ENCODE measurements at places on chromosomes 16 and 17.

DNA sequence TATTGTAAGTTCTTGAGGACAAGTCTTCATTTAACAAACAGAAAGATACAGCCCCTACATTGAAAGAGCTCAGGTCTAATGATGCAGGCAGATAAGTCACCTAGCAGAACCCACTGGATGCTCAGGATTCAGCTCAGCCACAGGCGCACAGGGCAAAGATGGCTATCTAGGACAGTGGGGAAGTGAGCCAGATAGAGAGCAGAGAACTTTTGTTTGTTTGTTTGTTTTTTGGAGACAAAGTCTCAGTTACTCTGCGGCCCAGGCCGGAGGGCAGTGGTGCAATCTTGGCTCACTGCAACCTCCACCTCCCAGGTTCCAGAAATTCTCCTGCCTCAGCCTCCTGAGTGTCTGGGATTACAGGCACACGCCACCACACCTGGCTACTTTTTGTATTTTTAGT is 20.4 kb downstream of the METTL2A start:
- DNase-seq: no peak

DNA sequence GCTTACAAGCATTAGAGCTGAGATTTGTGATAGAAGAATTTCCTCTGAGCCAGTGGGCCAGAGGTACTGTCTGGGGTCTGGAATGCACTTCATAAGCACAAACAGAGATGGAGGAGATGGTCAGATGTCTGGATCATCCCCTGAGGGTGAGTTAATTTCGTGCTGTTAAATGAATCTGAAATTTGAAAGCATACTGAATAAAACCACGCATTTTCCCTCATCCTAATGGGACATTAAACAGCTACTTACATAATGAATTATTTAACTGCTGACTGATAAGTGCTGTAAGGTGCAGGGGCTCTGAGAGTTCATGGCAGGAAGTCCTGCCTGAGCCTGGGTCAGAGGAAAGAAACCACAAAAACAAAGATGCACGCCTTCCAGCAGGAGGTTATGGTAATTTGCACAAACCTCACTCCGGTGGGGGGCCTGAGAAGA is 136.3 kb upstream of the XYLT1 start:
- DNase-seq: no peak

- DNase-seq: no peak
Observed at GRCh38 chr17:79457889-79458288, 153.0 kb downstream of the RBFOX3 start.

GRCh38 chr16:11016993-11017392 is 72.6 kb downstream of the CLEC16A start:
- no peak for DNase-seq

DNA sequence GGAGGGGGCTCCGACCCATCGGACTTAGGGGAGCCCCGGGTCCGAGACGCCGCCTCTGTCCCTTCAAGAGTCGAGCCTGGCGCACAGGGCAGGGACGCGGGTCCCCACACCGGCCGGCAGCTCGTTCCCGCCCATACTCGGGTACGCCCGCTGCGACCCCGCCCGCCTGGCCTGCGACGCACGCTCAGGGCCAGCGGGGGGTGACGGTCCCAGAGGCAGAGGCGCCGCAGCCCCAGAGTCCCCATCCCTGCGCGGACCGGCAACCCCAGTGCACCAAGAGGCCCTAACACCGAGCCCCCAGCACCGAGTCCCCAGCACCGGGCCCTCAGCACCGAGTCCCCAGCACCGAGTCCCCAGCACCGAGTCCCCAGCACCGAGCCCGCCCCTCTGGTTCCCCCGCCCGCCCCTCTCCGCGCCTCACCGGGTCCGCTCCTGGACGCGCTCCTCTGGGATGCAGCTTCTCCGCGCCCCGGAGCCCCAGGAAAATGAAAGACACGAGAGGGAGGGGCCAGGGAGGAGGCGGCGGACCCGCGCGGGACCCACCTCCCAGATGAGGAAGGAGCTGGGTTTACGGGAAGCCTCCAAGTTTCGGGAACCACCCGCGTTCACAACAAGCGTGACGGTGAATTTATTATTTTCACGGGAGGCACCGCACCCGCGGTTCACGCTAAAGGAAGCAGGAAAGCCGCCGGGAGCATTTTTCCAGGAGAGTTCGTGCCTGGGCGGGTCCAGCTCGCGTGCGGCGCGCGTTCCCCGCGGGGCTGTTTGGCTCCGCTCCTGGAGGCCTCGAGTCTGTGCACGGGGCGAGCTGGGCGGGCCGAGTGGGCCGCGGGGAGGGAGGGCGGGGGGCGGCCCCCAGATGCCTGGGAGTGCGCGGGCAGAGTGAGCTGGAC is at the start of gene SECTM1:
Gene SECTM1 (minus strand): TSS at position 488 of the 893 bp plus-strand sequence. CDS start 6,526 bp downstream, outside the sequence.
- DNase-seq: peak; percentile 83

- peak; percentile 79 for DNase-seq
Observed at GRCh38 chr17:6666077-6666521, 14.5 kb downstream of the C17orf100 start.

- no peak for DNase-seq
Observed at GRCh38 chr17:40915721-40916256, 21.7 kb downstream of the KRT23 start.

DNA sequence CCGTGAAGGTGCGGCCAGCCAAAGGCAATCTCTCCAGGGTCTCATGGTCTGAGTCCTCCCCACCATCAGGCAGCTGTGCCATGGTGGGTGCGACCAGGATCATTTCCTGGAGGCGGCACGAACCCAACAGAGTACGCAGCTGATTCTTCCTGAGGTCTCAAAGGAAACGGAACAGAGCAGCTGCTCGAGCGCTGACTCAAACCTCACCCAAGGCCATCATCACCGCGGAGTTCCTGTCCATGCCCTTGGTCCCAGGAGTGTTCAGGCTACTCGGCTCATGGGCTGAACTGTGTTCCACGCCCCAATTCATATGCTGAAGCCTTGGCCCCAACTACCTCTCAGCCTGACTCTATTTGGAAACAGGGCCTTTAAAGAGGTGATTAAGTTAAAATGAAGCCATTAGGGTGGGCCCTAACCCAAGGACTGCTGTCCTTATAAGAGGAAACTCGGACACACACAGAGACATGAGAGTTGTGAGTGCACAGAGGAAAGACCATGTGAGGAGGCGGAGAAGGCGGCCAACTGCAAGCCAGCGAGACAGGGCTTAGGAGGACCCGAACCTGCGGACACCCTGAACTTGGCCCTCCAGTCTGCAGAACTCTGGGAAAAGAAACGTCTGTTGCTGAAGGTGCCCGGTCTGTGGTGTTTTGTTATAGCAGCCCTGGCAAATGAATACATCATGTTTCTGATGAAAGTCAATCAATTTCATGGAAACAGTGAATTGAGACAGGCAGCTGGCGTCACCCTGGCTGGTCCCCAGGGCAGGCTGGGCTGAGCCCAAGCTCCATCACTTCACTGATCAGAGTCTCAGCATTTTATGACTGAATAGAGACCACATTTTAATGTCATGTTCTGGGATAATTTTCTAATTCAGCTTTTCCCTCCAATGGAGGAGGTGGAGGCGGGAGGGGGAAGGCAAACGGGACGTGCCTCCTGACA is 13.7 kb downstream of the MXRA7 start:
- DNase-seq: no peak

DNA sequence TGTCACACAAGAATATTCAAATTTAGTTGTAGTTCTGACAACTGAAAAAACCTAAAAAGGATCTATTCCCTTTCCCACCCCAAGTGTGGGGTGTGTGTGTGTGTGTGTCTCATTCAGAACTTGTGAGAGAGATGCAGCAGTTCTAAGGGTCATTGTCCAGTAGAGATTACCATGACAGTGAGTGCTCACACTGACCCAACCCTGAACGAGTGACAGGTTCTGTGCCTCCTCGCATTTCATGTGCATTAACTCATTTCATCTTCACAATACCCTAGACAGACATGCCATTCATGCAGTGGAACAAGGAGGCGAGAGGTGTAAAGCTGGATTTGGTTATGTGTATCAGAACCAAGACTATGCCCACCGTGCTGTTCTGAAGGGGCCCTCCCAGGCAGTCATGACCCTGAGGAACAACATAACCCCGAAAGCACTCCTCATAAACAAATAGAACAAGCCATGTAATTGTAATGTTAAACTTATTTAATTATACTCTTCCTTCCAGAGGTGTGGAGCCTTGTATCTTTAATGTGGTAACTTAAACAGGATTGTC is 102.1 kb downstream of the CLEC16A start:
- DNase-seq: no peak

DNA sequence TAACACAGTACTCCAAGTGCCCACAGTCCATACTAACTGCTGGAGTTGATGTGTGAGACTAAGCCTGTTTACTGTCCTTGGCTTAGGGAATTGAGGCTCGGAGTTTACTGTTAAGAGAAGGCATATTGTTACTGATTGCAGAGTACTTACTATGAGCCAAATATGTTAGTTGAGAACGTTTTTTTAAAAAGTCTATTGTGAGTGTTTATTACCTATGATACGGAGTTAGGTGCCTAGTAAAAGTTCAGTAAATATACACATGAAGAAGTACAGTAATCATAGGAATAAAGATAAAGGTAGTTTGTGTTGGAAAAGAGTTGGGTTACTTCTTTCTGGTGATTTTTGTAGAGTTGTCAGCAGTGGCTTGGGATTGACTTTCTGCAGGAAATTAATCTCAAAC is 25.4 kb downstream of the ZNRF1 start:
- DNase-seq: no peak

- no peak for DNase-seq
Observed at GRCh38 chr17:64683796-64684195, 21.7 kb upstream of the SMURF2 start.

DNA sequence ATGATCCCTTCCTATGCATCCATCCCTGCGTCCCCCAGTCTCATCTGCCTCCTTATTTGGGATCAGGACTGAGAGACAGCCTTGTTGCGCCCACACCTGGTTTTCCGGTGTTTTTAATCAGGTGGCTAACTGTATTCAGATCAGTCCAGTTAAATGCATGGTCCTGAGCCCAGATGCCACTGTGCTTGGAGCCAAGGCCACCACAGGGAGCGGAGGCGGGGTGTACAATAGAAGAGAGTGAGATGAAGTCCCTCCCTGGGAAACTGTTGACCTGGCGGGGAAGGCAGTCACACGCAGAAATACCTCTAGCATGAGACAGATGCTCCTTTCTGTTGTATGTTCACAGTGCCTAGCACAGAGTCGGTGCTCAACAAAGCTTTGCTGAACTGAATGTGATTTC is 6.3 kb downstream of the RCVRN start:
- no peak for DNase-seq

DNA sequence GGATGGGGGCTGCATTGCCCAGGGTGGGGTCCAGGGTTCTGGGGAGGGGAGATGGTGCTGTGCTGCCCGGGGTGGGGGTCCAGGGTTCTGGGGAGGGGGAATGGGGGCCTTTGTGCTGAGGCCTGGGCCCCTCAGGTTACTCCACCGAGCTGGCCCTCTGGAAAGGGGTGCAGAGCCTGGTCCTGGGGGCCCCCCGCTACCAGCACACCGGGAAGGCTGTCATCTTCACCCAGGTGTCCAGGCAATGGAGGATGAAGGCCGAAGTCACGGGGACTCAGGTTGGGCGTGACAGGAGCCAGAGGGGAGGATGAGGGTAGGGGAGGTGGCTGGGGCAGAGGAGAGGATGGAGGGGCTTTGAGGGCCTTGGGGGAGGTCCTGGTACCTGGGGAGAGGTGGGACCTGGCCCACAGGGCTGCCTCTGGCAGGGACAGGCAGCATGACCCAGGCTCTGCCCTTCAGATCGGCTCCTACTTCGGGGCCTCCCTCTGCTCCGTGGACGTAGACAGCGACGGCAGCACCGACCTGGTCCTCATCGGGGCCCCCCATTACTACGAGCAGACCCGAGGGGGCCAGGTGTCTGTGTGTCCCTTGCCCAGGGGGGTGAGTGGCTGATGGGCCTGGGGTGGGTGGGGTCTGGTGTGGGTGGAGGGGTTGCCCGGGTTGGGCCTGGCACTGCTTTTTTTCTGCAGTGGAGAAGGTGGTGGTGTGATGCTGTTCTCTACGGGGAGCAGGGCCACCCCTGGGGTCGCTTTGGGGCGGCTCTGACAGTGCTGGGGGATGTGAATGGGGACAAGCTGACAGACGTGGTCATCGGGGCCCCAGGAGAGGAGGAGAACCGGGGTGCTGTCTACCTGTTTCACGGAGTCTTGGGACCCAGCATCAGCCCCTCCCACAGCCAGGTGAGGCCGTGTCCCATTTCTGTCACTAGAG is 7.8 kb downstream of the ITGAX start:
- no peak for DNase-seq

DNA sequence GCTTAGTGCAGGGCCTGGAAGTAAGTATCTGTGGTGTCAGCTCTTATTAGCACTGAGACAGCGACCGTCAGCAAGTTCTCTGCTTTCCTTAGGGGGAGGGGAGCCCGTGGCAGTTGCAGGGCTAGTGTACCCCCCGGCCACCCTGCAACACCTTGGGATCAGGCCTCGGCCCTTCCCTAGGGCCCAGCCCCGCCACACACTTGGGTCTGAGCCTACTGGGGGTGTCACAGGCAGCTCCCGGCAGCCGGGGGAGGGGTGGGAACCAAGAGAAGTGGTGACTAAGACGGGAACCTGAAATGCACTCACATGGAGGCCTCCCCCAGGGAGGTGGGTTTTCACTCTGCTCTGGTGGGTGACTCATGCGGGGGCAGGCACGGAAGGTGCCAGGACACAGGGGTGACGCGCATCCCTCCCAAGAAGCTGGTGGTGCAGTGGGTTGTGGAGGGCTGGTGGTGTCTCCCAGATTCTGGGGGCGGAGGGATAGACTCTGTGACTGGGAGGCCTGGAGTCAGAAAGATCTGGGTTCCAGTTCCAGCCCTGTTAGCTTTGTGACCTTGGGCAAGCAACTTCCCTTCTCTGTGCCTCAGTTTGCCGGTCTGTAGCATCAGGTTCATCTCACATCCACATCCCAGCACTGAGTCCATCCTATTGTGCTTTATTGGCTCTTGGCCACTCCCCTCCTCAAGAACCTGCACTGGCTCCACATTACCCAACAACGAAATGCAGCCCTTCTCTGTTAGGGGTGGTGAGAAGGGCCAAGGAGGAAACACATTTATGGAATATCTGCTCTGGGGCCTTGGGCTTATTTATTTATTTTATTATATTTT is 44.5 kb downstream of the LAT start:
- DNase-seq: no peak

DNA sequence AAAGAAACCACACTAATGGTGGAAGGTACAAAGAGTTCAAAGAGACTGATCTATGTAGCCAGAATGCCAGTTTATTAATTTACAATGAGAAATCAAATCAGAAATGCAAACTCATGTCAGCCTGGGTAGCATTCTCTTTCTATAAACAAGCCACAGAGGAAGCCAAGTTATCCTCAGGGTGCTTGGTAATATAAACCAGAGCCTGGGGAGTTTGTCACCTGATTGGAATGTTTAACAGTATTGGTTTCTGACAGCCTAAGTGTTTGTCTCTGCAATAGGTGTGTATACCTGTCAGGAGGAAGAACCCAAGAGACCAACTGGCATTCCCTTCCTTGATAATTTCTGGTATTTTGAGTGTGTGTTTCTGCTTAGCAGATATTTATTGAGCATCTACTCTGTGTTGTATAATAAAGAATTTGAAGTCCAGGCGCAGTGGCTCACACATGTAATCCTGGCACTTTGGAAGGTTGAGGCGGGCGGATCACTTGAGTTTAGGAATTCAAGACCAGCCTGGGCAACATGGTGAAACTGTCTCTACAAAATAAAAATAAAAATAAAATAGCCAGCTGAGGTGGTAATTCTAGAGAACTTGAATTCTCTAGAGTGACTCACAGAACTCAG is 3.1 kb upstream of the C17orf58 start:
- no peak for DNase-seq
